ENCODE measurements at places on chromosomes 2 and 18.

DNA sequence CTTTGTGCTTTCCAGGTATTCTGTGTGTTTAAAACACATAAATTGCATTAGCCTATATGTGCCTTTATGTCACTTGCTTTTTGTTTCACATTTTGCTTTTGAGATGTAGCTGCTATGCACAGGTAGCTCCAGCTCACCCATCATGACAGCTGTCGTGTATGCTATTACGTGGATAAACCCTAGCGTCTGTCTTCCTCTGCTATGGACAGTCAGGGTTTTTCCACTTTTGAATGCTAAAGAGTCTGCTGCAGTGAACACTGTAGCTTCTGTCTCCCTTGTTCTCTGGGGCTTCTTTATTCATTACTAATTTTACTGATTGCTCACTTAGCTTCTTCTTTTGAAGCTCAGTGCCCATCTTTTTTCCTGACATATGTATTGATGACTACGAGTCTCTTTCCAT lies 24.7 kb upstream of the MBP start:
- no peak for DNase-seq

GRCh38 chr18:77056344-77057005 lies 76.1 kb downstream of the MBP start:
- DNase-seq = peak; percentile 85

- no peak for DNase-seq
Observed at GRCh38 chr2:84395820-84396219, 63.3 kb downstream of the SUCLG1 start.

DNA sequence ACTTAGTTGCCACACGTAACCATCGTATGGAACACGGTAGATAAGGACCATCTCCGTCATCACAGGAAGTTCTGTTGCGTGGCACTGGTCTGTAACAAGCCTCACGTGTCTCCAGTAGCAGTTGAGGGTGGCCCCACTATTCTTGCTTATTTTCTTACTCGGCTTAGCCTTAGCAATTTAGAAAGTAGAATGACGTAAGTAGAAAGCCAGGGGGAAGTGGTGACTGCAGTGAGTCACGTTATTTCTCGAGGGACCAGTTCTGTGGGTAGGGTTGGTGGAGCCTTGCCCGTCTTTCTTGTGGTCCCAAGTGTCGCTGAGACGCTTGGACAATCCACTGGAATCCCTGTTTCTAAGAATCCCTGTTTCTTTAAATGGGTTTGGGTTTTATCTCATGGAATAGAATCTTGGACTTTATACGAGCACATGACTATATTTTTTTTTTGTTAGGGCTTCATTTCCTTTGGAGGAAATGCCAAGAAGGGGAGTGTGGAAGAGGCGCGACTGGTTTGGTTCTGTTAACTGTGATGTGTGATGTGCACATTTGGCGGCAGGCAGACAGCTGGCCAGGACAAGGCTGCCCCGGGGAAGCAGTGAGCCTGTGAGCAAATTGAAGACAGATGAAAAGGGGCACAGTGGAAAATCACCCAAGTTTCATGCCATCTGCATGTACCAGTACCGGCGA lies 96.2 kb downstream of the CABLES1 start:
- DNase-seq = no peak

GRCh38 chr18:39587586-39587985 lies 2022.0 kb upstream of the CELF4 start:
- DNase-seq = no peak

- DNase-seq = no peak
Observed at GRCh38 chr2:192978395-192978794, 783.7 kb upstream of the TMEFF2 start.

DNA sequence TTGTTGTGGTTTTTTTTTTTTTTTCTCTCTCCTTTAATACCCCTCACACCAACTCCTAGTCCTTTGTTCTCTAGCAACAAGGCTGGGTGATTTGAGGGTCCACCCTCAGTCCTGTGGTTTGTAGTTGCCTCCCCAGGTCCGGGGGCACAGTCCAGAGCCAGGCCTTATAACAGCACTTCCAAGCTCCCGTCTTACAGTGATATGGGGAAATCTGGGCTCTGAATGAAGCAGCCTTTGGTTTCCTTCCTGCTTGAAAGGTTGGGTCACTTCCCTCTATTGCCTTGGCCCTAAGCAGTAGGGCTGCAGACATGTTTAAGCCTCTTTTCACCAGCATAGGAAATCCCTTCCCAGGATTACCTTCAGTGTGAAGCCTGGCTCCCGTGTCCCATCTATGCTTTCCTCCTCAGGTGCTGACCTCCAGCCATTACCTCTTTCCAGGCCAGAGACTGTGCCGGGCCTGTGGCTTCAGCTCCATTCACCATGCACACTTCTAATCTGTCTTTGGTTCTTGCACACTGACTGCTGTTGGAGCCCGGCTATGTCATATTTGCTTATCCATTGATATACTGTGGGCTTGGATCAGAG lies 21.2 kb upstream of the NTSR2 start:
- no peak for DNase-seq

DNA sequence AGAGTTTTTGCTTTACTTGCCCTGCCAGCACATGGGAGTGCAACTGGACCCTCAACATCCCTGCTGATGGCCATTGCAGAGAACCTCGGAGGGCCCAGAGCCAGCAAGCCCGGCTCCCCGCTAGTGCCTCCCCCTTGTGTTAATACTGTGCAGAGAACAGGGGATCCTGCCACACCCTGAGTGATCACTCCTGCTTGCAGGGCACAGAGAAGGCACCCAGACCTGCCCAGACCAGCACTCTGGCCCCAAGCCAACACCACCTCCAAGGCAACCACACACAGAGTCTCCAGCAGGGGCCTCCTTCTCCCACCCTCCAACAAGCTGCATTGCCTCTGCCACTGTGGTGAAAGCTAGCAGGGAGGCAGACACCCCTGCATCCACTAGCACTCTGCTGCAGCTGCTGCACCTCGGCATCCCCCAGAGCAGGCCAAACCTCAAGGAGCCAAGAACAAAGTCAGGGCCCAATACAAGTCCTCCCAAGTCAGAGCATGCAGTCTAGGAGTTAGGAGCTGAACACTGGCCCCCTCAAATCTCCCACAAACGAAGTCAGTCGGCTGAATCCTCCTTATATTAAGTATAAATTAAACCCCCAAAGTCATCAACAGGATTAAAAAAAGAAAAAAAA lies 157.7 kb downstream of the CCDC178 start:
- DNase-seq = no peak

- DNase-seq = no peak
Observed at GRCh38 chr2:26144031-26144430, 28.9 kb upstream of the GAREM2 start.

- DNase-seq = no peak
Observed at GRCh38 chr2:181725476-181725875, 45.2 kb upstream of the NEUROD1 start.

DNA sequence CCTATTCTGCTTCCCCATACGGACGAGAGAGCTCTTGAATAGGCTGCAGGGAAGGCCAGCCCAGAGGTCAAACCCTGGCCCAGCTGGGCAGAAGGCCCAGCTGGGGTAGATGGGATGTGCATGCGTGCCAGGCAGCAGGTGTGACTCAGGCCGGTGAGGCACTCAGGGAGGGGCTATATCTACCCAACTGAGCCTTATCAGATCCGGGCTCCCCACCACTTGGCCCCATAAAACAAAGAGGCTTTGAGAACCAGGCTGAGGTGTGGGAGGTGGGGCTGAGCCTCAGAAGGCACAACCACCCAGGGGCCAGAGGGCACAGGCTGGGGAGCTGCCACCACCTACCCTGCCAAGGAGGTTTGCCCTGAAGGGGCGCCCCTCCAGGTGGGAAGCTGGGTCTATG lies 8.0 kb upstream of the CFAP65 start:
- no peak for DNase-seq

GRCh38 chr2:74128206-74128605 lies 19.5 kb downstream of the BOLA3 start:
- no peak for DNase-seq

DNA sequence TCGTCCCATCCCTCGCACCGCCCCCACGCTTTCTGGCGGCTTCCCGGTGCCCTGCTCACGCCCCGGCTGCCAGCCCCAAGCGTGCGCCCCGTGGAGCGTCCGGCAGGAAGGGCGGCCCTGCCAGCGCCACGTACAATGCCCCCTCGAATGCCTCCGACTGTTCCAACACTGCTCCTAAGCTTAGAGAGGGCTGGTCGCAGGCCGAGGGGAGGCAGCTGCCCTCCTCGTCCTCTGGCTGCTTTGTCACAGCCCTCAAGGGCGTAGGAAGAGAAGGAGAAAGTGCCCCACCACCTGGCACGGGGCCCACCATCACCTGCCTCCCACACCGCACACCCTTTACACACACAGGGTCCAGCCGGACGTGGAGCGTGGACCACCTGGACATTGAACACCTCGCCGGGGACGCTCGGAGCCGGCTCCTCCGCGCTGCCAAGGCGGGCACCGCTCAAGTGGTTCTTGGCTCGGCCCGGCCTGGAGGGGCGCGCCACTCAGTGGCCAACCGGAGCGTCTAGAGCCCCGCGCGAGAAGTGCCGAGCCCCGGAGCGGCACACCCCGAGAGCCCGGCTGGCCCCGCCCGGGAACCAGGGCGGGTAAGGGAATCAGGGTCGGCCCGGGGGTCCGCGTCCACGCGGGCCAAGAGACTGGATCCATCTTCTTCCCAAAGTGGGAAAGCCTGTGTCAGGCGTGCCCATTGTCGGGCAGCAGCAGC lies 830 bp downstream of the DNER start:
- no peak for DNase-seq

DNA sequence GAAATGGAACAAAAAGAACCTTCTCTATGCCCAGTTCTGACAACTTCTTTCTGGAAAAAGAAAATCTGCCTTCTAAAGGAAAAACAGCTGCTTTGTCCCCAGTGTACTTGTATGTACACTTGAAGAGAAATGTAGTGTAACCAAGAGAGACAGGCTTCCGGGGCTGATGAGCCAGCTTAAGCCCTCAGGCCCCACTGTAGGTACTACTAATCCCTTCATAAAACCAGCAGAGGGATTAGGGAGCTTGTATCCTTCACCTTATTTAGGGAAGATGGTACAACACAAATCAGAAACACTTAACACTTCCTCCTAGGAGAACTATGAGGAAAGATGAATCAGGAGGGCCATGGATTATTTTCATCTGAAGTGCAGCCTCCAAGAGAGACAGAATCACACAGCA lies 18.8 kb upstream of the SUCLG1 start:
- no peak for DNase-seq

DNA sequence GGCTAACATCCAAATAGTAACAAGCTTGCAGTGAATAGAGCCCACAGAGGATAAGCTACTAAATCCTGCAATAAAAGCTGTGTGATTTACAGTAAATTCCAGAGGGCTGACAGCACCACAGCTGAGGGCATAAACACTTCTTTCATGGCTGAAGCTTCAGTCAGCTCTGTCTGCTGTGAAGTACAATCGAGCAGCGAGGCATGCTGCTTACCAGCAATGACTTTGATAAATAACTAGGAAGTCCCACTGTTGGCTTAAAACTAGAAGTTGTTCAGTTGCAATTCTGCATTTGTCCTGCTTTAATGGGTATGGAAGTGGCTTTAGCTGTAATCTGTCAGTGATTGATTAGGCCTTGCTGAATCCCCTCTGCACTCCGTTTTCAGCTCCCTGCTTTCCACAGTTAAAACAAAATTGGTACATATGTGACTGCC lies 65.2 kb upstream of the FIGN start:
- no peak for DNase-seq

- no peak for DNase-seq
Observed at GRCh38 chr2:172742931-172743540, 7.4 kb downstream of the RAPGEF4 start.

DNA sequence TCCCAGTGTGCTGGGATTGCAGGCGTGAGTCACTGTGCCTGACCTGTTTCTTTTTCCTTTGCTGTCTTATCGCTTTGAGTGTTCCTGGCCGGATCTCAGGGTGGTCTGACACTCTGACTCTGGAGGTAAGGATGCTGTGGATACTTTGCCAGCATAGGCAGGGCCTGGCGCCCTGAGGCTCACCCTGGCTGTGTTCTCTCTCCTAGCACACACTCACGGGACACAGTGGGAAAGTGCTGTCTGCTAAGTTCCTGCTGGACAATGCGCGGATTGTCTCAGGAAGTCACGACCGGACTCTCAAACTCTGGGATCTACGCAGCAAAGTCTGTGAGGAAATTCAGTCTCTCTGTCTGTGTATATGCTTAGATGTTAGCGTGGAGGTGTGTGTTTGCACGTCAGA lies 18.0 kb upstream of the SAG start:
- DNase-seq = no peak

DNA sequence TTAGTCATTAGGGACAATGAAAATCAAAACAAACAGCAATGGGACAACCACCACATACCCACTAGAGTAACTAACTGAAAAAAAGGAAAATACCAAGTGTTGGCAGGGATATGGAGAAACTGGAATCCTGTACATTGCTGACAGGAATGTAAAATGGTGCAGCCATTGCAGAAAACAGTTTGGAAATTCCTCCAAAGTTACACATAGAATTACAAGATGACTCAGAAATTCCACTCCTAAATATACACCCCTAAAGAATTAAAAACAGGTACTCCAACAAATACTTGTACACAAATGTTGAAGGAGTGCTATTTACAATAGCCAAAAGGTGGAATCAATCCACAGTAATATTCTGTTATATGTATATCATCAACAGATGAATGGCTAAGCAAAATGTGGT lies 110.9 kb downstream of the ROCK1 start:
- DNase-seq = no peak

DNA sequence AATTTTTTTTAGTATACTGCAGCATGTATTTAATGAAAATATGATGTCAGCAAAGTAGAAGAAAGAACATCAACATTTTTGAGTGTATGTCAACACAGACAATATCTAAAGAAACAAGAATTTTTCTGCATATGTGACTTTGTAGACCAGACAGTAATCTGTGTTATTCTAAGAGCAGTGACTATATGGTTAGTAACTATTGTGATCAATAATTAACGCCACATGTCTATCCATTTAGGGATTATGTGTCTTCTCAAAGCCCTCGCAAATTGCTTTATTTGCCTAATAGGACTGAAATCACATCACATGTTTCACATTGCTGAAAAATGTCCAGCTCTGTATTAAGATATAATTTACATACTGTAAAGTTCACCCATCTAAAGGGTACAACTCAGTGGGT lies 107.8 kb downstream of the GFPT1 start:
- no peak for DNase-seq

- no peak for DNase-seq
Observed at GRCh38 chr2:114127372-114127771, 237.5 kb downstream of the ACTR3 start.

DNA sequence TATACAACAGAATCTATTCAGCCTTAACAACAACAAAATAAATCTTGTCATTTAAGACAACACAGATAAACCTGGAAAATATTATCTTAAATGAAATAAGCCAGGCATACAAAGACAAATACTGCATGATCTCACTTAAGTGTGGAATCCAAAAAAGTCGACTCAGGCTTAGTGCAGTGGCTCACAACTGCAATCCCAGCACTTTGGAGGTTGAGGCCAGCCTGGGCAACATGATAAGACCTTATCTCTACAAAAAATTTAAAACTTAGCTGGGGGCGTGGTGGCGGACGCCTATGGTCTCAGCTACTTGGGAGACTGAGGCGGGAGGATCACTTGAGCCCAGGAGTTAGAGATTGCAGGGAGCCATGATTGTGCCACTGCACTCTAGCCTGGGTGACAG lies 75.2 kb upstream of the RNU4ATAC start:
- no peak for DNase-seq

Measured in upper lobe of right lung (tissue), 1 donor.